ENCODE measurements at places on chromosomes 12 and 14.

DNA sequence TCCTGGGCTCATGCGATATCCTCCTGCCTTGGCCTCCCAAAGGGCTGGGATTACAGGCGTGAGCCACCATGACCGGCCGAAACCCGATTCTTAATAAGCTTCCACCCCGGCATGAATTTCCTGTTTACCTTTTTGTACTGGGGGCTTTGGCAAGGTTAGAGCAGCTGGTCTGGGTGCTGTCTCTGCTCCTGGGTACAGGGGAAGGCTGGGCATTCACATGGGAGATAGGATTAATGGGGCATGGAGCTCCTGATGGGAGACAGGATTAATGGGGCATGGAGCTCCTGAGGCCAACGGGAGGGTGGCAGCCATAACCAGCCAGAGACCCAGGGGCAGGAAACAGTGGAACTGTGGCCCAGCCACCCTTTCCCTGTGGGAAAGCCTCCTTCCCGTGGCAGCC lies 69.5 kb upstream of the DICER1 start:
- DNase-seq, result no peak

GRCh38 chr14:103073876-103074728 lies 9.9 kb upstream of the LBHD2 start:
- DNase-seq, result no peak

DNA sequence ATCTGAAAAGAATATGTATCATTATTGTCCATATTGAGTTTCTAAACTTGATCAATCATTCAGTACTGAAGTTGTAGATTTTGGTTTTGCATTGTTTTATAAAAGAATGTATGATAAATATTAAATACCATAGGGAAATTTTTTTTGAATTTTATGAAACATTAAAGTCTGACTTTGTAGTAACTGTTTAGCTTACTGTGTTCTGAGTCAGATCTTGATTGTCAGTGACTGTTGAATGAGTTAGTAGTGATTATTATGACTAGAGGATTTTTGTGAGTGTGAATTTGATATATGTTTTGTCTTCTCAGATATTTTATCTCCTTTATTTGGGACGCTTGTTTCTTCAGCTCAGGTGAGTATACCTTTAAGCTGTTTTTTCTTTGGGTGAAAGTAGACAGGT lies 10.1 kb downstream of the TDP1 start:
- DNase-seq, result no peak

- no peak for DNase-seq
Observed at GRCh38 chr12:34105392-34105933, 83.2 kb downstream of the ALG10 start.

DNA sequence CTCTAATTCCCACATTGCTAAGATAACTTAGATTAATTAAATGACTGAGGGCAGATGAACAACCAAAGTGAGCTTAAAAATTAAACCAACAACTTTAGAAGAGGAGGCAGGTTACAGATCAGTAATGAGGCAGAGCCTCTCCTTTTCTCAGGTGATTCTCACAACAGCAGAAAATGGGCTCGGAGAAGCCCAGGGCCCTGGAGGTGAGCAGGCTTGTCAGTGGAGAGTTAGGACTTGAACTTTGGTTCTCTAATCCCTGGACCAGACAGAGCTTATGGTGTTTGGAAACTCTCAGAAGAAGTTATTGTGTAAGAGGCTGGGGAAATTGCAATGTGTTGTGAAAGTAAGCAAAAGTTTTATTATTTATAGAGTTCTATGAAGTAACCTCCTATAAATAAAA lies 2.8 kb downstream of the TRHDE start:
- DNase-seq, result no peak

DNA sequence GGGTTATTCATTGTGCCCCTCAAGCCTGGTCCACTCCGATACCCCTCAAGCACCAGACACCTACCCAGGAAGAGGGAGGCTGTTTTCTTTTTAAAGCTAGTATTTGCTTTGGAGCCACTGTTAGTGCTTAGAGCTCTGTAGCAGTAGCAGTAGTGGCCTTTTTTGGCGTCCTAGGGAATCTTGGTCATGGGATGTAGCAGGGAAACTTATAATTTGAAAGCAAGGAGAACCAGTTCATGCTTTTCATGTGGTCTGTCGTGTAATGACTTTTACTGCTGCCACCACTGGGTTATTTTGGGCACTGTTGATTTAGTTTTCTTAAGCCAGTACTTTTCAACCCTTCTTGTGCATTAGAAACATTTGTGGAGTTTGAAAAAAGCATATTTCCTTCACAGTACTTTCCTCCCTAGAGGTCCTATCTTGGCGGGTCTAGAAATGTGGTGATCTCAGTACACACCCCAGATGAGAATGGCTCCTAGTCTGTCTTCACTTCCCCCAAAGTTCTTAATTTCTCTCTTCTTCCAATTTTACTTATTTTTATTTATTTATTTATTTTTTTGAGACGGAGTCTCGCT lies 49.7 kb downstream of the MARK3 start:
- DNase-seq, result no peak

GRCh38 chr12:30482650-30483049 lies 213.0 kb downstream of the IPO8 start:
- no peak for DNase-seq

DNA sequence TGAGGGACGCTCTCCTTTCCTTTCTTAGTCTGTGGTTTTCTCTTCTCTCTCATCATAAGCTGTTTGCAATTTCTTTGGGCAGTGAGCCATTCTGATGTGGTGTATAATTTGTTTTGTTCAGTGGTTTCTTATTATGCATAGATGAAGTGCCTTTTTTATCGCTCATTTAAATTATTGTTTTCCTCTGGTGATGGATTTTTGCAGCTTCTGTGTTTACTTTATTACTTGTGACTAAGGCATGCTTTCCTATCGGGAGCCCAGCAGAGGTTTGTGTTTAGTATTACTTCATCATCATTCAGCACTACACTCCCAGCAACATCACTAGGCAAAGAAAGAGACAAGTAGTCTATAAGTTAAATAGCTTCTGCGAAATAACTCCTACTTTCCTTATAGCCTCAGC lies 586.6 kb upstream of the NOVA1 start:
- no peak for DNase-seq

DNA sequence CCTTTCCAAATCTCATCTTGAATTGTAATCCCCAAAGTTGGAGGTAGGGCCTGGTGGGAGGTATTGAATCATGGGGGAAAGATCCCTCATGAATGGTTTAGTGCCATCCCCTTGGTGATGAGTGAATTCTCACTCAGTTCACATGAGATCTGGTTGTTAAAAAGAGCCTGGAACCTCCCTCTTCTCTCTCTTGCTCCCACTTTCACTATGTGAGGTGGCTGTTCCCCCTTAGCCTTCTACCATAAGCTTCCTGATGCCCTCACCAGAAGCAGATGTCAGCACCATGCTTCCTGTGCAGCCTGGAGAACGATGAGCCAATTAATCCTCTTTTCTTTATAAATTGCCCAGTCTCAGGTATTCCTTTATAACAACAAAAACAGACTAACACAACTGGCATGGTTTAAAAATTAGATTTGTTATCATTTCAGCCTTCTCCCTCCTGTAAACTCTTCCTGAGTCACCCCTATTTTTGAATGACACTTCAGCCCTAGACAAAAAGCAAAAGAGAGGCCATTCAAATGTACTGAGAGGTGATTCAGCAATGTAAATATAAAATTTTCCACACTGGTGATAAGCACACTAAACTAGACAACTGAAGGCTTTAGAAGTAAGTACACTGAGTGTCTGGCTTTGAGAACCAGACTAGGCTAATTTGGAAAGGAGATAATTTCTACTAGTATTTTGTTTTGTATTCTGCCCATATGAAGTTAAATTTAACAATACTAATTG lies 212.1 kb upstream of the ABCD2 start:
- DNase-seq, result no peak

- no peak for DNase-seq
Observed at GRCh38 chr12:84624601-84625000, 288.0 kb downstream of the SLC6A15 start.

DNA sequence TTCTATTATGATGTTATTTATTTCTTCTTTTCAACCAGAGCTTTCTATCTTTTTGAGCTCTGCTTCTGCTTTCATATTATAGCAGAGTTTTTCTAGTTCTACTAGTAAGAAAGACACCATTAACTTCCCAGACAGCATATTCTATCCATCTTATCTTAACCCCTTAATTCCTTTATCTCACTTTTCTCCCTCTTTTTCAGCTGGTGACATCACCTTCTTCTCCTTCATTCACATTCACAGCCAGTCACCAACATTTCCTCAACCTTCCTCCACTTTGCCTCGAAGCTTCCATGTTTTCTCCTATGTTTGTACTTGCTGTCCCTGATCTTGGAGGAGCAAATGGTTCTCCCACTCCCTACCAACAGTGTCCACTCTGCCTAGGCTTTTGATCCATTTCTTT lies 3.5 kb upstream of the CSRP2 start:
- no peak for DNase-seq

GRCh38 chr14:32940066-32940651 lies 1.5 kb downstream of the NPAS3 start:
- DNase-seq, result no peak

- DNase-seq, result no peak
Observed at GRCh38 chr12:46402941-46403718, 30.6 kb upstream of the SLC38A2 start.

DNA sequence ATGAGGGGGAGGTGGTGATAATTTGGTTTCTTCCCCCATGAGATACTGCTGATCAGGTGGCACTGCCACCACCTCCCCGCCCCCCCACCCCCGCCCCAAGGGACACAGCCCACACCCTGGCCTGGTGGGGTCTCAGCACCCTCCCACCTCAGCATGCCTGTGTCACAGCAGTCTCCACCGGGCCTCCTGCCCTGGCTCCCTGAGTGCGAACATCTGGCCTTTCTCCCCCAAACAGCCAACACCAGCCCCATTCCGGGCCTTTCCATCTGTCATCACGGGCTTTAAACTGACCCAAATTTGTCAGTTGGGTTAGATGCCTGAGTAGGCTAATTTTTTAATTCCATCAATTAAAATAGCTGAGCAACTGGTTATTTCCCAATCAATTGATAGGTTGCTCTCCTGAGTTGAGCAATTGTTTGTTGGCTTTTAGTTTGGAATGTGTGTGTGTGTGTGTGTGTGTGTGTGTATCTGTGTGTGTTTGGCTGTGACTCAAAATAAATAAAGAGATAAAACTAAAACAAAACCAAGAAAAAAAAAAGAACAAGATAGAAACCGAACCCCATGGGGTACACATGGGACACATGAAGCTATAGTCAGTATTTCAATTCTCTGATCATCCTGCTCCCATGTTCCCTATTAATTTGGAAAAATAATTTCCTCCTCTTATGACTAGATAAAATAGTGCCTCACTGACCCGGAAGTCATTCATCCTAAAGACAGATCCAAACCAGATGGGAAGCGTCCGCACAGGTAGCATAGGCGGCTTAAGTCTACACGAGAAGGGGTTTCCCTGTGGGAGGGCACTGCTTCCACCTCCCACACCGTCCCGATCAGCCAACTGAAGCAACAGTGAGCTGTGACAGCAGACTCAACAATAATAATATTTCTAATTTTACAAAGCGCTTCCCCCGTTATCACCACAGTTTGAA lies 7.4 kb downstream of the SERPINA12 start:
- DNase-seq, result no peak

DNA sequence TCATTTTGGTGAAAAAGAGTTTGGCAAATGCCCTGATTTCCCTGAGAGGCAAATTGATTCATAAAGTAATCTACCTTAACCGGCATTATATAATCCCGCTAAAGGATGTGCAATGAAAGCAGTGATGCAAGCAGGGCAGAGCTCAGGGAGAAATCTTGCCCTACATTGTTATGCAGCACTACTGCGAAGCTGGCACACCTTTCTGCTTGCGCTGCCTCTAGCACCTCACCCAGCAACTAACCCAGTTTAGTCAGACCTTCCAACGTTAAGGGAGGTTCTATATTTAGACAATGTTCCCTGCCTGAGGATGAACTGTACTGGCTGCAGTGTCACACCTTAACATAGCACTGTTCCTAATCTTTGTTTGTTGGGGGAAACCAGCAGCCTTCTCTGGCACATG lies 60.8 kb upstream of the CCDC196 start:
- DNase-seq, result no peak

DNA sequence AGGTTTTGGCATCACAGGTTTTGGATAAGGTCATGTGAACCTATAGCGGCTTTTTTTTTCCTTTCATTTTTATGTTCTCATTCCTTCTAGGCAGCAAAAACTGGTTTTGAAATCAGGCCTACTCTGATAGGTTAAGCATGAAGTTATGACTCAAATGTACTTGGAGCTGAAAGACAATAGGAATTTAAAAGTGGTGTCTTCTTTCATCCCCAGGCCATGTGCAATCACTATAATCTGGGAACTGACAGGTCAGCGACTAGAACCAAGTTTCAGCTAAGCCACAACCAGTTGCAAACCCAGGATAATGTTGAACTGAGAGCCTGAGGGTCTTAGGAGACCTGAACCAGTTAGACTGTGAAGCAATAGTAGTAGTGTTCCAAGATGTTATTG lies 74.3 kb downstream of the ANO6 start:
- no peak for DNase-seq

- no peak for DNase-seq
Observed at GRCh38 chr12:116734156-116734768, 3.6 kb downstream of the SPRING1 start.

DNA sequence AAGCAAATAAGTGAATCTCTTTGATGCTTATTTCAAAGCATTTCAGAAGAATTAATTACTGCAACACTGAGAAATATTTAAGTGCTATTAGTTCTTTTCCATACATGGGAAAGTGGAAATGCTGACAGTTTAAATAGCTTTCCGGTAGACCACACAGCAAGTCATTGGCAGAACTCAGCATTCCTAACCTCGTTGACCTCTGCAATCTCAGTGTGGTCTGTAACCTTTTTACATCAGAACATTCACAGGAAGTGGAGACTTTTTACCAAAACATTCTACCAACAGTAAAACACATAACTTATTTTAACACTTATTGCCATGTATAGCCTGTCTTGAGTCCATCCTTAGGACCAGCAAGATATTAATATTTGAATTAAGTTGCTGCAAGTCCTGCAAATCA lies 249.5 kb upstream of the DCN start:
- no peak for DNase-seq

GRCh38 chr12:110371408-110372055 lies 32.0 kb downstream of the ANAPC7 start:
- DNase-seq, result no peak

DNA sequence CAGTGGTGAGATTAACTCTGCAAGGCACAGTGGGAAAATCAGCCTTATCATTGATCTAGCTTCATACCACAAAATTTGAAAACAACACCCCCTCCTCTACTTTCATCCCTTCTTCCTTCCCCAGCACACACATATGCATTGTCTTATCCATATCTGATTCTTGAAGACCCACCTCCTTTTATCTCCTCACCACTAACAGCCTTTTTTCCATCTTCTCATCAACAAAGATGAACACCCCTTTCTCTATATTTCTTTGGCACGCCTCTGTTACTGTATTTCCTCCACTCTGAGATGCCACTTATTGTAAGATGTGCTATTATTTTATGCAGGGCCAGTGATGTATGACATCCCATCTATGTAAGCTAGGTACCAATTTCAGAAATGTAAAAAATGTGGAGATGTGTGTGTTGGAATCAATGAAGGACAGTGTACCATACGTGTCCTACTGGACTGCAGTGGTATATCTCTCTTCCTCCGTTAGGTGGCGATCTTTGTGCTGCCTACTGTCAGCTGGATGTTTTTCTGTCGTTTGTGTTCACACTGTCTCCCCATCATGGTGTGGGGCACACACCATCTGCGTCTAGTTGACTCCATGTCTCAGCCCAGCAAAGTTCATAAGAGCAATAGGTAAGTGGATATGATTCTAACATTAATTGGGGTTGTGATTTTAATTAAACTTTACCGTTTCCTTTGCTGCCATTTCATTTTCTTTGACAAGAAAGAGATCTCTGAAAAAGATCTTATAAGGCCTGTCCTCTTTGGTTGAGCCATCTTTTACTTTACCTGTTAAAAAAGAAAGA lies 24.0 kb downstream of the CCDC38 start:
- peak; percentile 84 for DNase-seq
